ENCODE measurements at places on chromosomes 7 and 10.
A peak's percentile ranks its signal among the peaks of the same experiment; 100 is the strongest.

- no peak for DNase-seq
Observed at GRCh38 chr7:113840954-113841353, 77.9 kb downstream of the PPP1R3A start.

GRCh38 chr7:150787321-150788281, 12.6 kb downstream of the TMEM176B start:
- DNase-seq, result peak; percentile 71

DNA sequence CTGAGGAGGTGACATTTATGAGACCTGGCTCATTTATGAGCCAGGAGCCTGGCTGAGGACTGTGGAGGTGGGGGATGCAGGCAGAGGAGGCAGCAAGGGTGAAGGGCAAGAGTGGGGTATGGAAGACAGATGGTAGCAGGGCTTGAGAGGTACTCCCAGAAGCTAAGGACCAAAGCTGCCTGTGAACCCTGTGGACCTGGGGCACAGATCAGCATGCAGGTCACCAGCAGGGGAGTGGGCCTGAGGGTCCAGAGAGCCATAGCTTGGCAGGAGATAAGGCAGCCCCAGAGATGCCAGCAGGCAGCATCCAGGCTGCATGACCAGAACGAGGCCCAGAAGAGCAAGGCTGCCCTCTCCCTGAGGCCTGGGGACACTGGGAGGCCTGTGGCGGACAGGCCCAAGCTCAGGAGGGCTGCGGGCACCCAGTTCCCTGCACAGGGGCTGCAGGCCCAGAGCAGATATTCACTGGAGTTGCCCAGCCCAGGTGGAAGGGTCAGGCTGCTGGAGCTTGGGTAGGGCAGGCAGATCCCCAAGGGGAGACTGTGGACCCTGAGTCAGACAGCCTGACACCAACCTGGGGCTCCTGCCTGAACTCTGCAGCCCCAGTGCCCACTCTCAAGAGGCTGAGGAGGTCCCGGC, 3.4 kb downstream of the GPR15LG start:
- DNase-seq, result no peak

DNA sequence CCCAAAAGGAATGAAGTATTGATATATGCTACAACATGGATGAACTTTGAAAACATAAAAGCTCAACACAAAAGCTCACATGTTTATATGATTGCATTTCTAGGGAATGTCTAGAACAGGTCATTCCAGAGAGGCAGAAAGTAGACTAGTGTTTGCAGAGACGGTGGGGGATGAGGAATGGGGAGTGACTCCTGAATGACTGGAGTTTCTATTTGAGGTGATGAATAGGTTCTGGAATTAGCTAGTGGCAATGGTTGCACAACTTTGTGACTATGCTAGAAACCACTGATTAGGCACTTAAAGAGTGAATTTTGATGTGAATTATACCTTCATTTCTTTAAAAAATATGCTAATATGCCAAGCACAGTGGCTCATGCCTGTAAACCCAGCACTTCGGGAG, 6.9 kb downstream of the KPNA7 start:
- no peak for DNase-seq

GRCh38 chr10:70007116-70007820, 45.4 kb upstream of the MACROH2A2 start:
- DNase-seq, result no peak

- DNase-seq, result no peak
Observed at GRCh38 chr10:123858077-123858681, 33.4 kb downstream of the CPXM2 start.

All from common myeloid progenitor, CD34-positive (primary cell).